ENCODE measurements at places on chromosomes 1 and 21.

GRCh38 chr1:71343686-71344416, 263.0 kb upstream of the ZRANB2 start:
- no peak for DNase-seq

DNA sequence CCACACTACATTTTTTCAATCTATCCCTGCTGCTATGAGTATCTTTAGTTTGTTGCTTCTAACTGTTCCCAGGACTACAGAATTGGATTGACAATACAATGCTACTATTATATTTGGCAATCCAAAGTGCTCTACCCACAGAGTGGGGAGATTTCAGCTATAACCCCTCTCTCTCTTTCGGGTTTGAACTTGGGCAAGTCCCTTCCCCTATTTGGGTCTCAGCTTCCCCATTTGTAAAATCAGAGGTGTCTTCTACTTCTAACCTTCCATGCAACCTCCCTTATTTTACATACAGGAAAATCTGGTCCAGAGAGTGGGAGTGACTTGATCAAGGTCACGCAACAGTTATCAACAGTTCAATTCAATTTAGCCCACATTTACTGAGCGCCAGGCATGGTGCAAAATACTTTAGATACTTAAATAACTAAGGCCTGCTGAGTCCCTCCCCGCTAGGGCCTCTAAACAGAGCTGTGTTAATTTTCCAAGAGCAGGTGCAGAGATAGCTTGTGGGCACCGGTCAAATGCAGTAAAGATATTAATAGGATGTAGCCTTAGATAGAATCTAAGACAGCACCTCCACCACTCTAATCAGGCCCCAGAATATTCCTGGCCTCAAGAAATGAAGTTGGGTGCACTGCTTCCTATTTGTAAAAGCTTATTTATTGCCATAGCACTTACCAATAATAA, 9.4 kb upstream of the GPX7 start:
- DNase-seq = peak; percentile 36

DNA sequence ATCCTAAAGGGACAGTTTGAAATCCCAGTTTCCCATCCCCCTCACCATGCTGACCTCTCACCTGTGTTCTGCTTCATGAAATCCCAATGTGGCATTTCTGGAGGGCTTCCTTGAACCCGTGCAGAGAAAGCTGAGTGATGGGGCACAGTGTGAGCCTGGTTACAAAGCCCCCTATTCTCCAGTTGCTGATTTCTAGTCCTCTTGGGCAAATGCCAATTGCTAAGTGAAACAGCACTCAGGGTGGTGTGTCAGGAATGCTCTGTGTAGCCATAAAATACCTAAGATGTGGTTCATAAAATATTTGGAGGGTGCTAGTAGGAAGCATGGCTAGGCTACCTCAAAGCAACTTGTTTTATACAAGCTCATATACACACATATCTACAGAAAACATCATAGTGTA, 32.0 kb downstream of the SUSD4 start:
- no peak for DNase-seq

DNA sequence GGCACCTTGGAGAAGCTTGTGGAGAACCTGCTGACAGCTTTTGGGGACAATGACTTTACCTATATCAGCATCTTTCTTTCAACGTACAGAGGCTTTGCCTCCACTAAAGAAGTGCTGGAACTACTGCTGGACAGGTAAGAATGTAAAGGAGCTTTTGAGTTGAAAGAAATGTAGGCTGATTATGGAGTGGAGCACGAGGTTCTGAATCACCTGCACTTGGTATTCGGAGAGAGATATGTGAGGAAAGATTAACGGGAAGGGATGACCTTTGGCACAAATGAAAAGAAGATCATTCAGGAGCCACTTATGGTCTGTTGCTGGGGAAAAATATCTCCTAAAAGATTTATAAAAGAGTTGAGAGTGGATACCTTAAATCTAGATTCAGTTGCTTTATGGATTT, 42.7 kb downstream of the RGL1 start:
- DNase-seq = no peak

- DNase-seq = no peak
Observed at GRCh38 chr1:186033847-186034271, 299.7 kb downstream of the HMCN1 start.

DNA sequence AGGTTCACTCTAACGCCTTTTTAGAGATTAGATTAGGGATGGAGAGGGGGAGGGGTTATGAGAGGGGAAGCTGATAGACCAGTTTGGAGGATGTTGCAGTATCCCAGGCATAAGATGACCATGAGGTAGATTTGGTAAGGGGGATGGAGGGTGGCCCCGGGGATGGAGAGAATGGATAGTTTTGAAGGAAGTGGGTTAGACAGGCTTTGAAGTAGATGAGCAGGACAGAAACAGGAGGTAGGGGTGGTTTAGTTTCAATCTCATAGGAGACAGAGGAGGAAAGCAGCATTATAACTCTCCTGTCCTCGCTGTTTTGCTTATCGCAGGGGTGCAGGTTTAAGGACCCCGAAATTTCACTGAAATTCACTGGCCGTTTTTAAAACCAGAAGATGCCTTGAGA, 11.8 kb downstream of the UBIAD1 start:
- no peak for DNase-seq

DNA sequence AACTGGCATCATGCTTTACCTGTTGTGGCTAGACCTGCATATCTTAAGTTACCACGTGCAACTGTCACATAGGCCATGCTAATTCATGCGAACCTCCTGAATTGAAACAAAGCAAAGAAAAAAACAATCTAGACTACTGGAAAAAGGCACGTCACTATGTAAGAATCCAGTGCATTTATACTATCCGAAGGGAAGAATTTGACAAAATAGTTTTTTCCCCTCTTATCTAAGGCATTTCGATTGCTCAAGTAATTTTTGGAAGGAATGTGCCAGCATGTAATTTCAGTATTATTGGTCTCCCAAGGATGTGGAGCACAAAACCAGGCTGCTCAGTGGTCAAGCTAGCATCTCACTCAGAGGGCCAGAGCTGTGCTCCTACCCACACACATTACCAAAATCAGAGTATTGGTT, 31.5 kb upstream of the C1orf198 start:
- peak; percentile 14 for DNase-seq

DNA sequence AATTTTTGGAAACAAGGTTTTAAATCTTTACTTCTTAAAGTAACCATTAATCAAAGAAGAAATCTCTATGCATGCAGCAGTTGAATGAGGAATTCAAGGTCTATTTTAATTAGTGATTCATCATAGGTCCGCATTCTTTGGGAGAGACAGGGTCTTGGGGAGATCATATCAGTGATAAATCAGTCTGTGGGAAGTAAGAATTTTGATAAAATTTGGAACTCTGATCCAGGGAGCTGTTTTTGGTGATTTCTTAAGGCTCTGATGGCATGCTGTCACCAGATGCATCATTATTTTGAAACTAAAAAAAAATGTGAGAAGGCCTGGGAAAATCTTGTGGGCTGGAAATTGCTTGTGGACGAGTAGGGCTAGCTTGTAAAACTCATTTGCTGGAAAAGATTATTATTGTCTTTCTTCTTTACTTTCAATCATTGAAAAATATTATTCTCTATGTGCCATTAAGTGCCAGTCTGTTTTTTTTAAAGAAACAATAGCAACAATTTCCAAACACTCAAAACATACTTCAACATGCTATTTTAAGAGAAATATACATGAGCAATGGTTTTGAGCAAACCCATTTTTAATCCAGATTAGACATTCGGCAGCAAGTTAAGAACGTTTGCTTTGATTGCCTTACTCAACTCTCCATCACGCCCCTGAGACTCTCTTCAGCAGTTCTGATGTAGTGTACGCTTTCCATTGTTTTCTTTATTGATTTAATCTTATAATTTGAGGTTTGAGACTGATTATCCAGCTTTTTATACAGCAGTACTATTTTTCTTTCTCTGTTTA, 62.6 kb downstream of the ZBTB18 start:
- DNase-seq = peak; percentile 92

DNA sequence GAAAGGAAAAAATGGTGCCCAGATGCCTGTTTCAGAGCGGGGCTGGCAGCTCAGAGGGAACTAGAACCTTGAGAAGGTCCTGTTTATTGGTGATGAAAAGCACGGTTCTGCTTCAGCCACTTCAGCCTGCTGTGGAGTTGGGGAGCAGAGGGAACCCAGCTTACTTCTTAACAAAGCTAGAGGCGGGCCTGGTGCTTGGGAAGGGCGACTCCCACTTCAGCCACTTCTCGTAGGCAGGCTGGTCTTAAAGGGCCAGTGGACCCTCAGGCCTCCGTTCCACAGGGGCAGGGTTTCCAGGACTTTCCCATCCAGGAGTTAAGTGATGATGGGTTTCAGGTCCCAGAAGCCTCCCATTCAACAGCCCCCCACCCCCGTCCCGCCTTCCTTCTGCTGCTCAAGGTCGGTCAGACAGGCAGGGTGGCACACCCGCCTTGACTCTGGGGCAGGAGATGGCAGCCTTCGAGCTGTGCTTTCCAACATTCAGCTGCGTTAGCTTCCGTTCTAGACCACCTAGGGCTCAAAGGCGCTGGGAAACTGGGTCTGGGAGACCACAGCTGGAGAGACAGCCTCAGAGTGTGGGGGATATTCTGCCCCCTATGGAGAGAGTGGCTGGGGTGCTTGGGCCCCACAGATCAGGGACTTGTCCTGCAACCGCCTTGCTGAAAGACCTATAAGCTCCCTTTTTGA, 3.4 kb downstream of the RUNX3 start:
- peak; percentile 22 for DNase-seq

DNA sequence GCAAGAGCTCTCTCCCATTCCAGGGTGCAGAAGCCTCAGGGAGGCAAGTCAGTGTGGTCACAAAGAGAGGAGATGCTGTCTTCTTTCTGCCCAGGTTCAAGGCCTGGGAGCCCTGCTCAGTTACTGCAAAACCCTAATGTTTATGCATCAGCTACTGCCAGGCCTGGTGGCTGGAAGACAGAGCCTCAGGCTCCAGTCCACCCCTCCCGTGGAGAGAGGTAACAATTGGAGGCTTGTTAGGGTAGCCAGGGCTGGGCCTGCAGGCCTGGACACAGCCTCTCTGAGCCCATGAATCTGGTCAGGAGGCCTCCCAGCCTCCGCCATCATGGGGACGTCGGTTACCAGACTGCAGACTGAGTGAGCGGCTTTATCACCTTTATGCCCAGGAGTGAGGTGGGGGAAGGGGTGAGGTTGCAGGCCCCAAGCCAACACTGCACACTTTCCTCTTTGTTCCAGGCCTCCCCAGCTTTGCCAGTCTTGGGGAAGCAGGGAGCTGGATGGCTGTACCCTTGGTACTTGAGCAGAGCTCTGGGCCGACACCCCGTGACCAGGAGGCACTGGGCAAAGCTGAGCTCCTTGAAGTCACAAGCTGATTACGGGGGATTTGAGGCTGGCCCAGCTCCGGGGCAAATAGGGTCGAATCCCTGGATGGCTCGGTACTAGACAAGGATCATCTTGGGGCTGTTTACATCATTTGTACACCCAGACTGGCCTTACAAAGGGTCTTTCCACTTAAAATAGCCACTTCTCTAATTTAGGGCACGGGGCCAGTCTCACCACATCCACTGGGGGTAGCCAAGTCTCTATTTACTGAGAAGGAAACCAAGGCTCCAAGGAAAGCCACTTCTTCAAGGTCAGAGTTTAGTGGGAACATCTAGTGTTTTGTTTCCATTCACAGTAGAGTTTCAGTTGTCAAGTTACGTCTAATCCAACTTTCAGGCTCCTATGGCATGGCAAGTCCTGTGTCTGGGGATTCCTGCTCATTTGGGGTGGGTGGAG, 5.2 kb downstream of the SLC2A1 start:
- no peak for DNase-seq

GRCh38 chr1:228415853-228416216, 826 bp downstream of the TRIM17 start:
- no peak for DNase-seq

GRCh38 chr1:203308328-203308922, 3.1 kb downstream of the BTG2 start:
- no peak for DNase-seq

DNA sequence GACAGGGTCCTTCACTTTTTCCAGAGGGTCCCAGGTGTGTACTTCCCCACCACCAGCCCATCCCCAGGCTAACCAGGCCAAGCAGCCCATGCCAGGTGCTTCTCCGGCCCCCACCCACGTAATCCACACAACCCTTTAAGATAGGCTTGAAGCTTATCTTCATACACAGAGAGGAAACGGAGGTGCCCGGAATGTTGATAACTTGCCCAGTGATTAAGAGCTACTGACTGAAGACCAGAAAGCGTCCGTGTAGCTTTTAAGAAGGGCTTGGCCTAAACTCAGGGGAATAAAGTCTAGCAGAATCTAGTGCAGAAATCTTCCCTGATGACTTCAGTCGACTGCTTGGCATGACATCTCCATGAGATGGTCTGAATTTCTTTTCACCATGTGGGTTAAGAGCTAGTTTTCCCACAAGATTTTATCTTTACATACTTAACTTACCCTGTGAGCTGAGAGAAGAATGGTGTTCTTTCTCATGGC, 138.7 kb downstream of the GALNT2 start:
- no peak for DNase-seq

GRCh38 chr1:61951731-61952580, 209.7 kb downstream of the PATJ start:
- DNase-seq = no peak

- peak; percentile 11 for DNase-seq
Observed at GRCh38 chr1:75796376-75797272, at the start of gene MSH4. TSS of gene MSH4 (plus strand) at chr1:75796882. CDS start at chr1:75796986, 104 bp downstream.

GRCh38 chr1:77832901-77833300, 53.5 kb downstream of the MIGA1 start:
- peak; percentile 93 for DNase-seq

DNA sequence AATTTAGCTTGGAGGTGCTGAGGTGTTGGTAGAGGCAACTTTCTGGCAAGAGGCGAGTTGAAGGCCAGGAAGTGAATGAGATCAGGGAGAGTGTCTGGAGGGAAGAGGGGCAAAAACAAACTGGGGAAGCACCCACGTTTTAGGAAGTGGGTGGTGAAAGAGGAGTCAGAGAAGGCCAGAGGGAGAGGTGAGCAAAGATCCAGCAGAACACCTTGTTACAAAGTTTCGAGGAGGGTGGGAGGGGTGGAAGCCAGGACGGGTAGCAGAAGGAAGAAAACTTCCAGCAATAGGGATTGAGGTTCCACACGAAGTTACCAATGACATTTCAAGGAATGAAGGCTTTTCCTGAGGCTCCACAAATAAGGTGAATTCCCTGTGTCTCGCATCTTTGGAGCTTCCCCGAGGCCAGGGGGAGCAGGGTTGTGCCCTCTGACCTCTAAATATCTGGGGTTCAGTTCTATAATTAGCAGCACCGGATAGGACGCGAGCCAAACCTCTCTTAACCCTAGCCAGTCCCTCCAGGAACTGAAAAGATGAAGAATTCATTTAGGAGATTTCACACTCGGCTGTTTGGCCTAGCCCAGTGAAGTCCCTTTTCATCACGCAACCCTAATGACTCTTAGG, 578 bp upstream of the SESN2 start:
- DNase-seq = no peak

DNA sequence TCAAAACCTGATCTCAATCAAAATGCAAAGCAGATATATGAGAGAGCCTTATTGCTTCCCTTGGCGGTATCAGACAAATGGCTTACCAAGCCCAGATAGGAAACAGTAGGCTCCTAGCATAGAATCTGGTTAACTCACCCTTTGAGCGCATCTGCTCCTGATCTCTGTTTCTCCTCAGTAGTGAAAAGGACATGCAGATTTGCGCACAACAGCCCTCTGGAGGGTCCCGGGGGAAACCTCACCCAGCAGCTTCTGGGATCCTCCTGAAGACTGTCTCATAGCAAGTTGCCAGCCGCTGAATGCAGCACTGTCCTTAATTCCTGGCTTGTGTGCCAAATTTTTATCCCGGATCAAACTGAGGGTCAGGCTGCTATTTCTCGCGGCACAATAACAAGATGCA, 192.2 kb downstream of the FASLG start:
- peak; percentile 12 for DNase-seq
